ENCODE measurements at places on chromosomes 5 and 9.

DNA sequence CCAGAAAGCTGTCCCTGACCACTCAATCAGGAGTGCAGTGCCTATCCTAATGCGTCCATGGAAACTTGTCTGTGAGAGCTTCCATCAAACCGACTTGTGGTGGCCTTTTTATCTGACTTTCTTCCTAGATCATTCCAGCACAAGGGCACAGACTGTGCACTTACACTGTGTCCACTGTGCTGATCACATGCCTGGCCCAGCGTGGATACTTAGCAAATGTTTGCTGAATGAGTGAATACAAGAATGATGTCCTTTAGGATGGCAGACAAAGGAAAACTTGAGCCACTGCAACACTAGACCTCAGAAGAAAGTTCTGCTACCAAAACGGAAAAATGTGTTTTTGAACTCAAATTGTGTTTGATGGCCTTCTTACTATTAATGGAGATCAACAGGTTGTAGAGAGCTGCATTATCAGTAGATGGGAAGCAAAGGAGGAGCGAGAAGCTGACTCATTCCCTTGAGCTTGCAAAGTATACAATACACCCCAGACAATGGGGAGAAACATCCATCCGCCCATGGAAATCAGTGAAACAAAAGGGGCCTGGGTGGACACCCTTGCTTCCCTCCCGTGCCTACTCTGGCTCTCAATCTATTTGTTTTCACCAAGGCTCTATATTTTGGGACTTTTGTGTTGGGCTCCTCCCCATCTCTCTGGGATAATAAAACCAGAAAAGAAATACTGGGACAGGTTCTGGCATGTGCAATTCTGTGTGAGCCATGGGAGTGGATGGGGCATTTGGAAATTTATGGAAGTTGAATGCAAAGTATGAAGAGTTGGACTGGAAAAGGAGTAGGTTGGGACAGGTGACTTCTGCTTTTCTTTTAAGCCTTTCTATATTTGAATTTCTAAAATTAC lies 76.2 kb upstream of the ZFAND5 start:
- no peak for DNase-seq

DNA sequence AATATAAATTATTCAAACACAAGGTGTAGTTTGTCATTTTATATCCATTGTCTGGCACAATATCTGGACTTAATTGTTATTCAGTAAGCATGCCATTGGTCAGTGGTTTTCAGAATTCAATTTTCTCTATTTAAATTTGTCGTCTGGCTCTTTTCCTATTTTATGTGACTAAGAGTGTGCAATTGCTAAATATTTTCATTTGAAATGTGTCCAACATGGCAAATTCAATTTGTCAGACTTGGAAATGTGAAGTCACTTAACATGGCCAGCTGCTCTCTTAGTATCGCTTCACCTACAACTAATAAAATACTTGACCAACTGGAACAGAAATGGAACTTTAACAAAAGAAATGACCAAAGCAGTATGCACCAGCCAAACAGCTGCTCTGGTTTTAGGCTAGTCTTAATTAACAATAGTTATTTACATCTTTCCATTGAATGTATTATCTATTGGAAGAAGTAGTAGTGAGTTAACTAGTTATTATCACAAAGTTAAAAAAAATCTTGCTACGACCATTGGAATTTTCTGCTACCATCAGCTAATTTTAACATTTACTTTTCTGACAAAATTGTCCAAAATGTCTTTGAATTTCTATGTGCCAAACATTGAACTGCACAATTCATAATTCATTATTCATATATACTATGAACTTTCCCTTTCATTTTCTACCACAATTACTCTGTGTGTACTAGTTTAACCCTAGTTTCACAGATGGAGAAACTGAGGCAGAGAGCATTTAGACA lies 720.7 kb upstream of the FAM174A start:
- DNase-seq: no peak

GRCh38 chr5:30030101-30030500 lies 1163.4 kb upstream of the CDH6 start:
- DNase-seq: no peak

- DNase-seq: no peak
These were observed 84.0 kb upstream of the SMIM32 start for GRCh38 chr5:136276946-136277345.

DNA sequence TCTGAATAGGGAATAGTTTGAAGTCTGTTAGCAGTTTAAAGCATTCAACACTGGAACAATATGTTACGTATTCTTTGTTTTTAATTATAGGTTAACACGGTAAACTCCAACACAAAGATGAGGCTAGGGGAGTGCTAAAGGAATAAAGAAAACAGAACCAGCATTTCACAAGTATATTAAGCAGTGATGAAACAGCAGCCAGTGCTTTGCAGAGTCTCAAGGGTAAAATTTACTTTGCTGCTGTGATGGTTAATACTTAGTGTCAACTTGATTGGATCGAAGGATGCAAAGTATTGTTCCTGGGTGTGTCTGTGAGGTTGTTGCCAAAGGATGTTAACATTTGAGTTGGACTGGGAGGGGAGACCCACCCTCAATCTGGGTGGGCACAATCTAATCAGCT lies 30.0 kb upstream of the GSN start:
- DNase-seq: no peak

- DNase-seq: no peak
These were observed 40.2 kb upstream of the CYFIP2 start for GRCh38 chr5:157225469-157226422.

- no peak for DNase-seq
These were observed 83.8 kb downstream of the ANKRD31 start for GRCh38 chr5:75152860-75153259.

DNA sequence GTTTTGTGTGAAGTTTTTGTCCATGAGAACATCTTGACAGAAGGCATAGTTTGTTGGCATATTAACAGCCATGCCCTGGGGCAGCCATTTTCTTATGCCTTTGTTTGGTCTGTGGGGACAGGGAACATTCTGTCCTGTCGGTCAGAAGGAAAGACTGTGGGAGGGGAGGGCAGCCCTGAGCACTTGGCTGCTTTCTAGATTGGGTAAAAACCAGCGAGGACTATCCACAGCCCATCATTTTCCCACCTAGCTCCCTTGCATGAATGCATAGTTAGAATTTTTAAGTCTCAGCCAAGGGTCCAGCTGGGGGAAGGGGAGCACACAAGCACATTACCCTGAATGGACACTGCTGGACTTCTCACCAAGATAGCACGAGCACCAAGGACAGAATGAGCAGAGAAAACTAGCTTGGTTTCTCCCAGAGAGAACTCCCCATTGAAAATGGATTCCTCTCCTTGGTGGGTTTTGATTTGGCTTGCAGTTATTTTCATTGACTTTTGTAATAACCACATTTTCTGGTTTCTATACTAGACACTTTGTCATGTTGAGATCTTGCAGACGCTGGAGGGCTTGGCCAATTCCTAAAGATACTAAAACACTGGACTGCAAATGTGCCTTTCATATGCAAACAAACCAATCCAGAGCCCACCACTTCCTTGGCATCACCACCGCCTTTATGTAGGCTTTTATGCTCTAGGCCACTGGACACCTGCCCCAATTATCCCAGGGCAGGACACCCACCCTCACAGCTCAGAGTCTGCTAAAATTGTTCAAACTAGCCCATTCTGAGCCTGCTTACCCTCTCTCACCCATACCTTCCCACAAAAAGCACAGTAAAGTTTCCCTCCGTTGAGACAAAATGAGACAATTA lies 129.9 kb downstream of the BOD1 start:
- no peak for DNase-seq

GRCh38 chr5:151684690-151685361 lies 1.9 kb downstream of the SPARC start:
- no peak for DNase-seq

- no peak for DNase-seq
These were observed 498.8 kb downstream of the ARHGEF28 start for GRCh38 chr5:74124826-74125225.

- DNase-seq: no peak
These were observed 90.0 kb downstream of the ANKRD33B start for GRCh38 chr5:10653751-10654400.

DNA sequence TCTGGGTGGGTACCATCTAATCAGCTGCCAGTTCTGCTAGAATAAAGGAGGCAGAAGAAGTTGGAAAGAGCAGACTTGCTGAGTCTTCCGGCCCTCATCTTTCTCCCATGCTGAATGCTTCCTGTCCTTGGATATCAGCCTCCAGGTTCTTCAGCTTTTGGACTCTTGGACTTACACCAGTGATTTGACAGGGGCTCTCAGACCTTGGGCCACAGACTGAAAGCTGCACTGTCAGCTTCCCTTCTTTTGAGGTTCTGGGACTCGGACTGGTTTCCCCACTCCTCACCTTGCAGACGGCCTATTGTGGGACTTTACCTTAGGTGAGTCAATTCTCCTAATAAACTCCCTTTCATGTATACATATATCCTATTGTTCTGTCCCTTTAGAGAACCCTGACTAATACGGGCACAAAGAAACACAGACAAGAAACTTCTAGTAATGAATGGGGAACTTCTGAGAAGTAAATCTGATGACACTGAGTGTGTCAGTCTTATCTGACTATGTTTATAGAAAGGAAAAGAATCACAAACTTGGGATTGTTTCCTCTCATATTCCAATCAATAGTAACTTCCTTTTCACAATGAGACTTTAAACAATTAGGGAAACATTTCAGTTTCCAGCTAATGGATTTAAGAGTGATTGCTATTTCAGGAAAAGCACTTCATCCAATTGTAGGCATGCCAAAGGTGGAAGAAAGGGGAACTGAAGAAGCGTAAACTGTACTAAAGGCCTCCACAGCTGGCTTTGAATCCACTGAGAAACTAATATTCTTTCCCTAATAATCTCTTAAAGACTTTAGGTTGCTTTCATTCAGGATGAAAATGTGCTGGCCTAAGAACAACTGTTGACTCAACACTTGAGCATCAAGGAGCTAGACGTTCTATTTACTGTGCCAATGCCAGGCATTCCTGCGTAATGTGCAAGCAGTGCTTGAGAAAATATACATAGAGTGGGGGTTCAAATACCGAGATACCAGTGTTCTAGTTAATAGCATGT lies 127.9 kb upstream of the PTGER4 start:
- no peak for DNase-seq

DNA sequence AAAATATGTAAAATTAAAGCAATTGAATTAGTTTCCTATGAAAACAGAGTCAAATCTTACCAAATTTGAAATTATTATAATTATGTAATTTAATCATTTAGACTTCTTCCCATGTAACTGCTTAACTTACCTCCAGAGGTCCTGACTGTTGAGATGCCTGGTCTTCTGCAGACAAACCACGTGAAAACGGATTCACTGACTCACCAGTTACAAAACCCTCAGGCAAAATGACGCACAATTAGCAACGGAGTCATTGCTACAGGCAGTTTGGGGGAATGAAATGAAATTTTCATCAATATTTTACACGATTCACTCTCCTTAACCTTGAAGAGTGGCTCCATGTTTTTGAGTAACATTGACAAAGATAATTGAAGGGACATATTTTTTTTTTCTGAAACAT lies 460.8 kb downstream of the MTRR start:
- DNase-seq: no peak

- DNase-seq: no peak
These were observed 7.8 kb upstream of the DNAJC18 start for GRCh38 chr5:139446956-139447779.

- no peak for DNase-seq
These were observed 147.0 kb downstream of the PAM start for GRCh38 chr5:102902135-102902448.
